Activated CD4-positive, alpha-beta memory T cell treated with anti-CD3 and anti-CD28 coated beads, Interleukin-2, amount 10 ng/mL, durations not matched to agents 7 days and 5 days (primary cell): ENCODE measurements at places on chromosomes 16 and 17.

GRCh38 chr16:84240455-84240854 is 643 bp upstream of the KCNG4 start:
- DNase-seq = no peak

DNA sequence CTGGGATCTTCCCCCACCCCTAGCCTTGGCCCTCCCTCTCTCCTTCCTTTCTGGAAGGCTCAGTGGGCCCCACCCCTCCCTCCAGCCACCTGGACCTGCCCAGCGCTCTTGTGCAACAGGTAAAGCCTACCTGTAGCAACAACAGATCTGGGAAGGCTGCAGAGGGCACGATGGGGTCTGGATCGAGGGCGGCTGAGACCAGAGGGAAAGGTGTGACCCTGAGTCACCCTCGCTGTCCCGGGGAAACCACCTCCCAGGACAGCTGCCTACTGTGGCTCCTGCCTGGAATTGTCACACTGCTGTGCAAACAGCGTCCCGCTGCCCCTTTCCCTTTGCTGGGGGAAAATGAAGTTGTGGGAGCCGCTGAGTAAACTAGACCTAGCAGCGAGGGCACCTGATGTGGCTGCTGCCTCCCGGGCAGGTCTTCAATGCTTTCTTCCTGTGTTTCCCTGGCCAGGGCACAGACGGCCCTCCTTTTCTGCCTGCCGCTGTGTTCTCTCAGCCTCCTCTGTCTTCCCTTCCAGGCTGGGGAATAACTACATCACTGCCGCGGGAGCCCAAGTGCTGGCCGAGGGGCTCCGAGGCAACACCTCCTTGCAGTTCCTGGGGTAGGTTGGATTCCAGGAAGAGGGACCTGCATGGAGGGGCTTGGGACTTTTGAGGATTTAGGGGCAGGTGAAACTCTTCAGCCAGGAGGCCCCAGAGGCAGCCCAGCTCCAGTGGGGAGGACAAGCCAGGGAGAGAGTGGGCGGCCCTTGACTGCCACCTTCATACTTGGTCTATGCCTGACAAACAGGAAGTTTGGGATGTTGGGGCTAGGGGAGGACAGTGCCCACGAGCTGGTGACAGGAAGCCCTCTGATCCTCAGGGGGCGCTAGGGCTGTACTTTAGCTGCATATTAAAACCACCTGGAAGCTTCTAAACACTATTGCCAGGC is 22.2 kb upstream of the CYLD start:
- DNase-seq = no peak

GRCh38 chr16:8107296-8107695 is 483.0 kb downstream of the TMEM114 start:
- no peak for DNase-seq

- no peak for DNase-seq
Measured at GRCh38 chr16:3282103-3282729, 1.1 kb upstream of the ZNF263 start.

- no peak for DNase-seq
Measured at GRCh38 chr16:8108991-8109509, 481.3 kb downstream of the TMEM114 start.

- peak; percentile 69 for DNase-seq
Measured at GRCh38 chr17:76716146-76716838, 5.5 kb upstream of the MXRA7 start.

- peak; percentile 58 for DNase-seq
Measured at GRCh38 chr17:3845291-3845620, 790 bp downstream of the NCBP3 start.

GRCh38 chr17:55693254-55694216 is 29.1 kb downstream of the TMEM100 start:
- no peak for DNase-seq

DNA sequence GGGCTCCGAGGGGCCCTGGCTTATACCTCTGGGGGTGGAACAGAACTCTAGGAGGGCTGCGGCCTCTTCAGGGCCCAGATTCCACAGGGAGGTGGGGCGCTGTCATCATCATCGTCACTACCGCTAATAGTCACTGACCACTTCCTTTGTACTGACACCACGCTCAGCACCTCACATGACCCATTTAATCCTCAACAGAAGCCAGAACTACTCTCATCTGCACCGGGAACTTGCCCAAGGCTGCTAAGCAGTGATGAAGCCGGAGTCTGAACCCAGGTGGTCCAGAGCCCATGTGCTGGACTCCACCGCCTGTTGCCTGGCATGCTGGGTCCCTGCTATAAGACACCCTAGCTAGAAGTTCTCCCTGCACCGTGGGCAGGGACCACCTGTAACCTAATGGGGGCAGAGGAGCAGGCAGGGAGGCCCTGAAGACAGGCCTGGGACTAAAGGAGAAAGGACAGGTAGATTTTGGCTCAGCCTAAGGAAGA is 12.0 kb downstream of the UNC13D start:
- DNase-seq = peak; percentile 78

DNA sequence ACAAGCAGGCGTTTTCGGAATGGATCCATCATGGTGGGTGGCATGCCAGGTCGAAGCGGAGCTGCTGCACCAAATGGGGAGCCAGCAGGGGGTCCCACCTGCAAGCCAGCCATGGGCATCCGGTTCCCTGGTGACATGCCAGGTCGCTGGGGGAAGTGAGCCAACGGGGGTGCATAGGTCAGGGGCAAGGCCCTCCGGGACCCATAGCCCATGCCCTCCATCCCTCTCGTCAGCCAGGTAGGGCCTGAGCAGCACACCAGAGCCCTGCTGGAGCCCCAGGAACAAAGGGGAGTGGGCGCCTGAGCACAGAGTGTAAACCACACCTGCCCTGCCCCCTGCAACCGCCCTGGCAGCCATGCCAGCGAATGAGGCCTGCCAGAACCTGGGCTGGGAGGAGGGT is 5.0 kb downstream of the SMARCD2 start:
- DNase-seq = no peak

DNA sequence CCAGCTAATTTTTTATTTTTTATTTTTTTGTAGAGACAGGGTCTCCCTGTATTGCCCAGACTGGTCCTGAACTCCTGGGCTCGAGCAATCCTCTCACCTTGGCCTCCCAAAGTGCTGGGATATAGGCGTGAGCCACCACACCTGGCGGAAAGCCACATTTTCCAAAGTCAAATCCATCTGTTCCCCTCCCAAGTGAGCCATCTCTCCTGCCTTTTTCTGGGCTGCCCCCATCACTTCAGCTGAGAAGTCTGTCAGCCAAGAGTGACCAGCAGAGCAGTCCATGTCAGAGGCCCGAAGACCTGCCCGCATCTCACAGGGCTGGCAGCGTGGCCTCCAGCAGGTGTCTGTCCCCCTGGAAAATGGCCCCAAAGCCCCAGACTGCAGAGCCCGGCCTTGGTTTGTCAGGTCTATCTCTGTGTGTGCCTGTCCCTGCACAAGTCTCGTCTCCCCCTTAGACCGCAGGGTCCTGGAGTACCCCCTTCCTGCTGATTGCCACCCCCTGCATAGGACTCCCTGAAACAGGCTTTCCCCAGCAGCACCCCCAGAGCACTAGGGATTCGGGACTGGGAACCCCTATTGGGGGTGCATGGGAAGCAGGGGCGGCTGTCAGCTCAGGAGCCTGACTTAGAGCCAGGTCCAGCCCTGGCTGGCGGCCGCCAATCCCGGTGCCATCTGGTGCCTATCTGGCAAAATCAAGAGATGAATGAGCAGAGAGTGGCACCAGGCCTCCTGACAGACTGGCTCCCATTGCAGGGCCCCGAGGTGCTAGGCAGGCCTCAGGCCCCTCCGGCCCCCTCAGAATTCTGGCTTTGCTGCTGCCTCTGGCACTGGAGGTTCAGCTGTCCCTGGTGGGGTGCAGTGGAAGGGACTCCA is 7.8 kb downstream of the TTYH2 start:
- no peak for DNase-seq

DNA sequence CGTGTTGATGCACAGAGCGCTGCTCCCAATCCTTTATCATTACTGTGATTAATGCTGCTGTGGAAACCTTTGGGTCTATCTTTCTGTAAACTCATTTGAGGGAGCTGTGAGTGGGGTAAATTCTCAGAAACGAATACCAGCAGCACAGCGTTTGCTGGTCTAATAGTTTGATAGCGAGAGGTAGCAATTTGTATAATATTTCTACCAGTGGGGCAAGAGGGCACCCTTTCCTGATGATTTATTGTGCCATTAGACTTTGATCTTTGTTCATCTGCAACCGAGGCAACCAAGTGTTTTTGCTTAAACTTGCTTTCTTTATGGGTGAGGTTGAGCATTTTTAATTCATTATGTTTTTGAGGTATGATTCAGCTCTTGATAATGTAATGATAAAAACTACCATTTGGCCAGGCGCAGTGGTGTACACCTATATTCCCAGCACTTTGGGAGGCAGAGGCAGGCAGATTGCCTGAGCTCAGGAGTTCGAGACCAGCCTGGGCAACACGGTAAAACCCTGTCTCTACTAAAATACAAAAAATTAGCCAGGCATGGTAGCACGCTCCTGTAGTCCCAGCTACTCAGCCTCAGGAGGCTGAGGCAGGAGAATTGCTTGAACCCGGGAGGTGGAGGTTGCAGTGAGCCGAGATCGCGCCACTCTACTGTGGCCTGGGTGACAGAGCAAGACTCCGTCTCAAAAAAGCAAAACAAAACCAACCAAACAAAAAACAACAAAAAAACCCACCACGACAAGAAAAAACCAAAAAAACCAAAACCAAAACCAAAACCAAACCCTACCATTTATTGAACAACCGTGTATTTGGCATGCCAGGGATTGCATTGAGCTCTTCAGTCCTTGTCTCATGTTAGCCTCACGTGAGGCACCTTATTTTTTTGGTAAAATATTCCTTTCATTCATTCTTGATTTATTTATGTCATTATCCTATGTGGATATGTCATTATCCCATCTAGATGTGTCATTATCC is 81.5 kb downstream of the PLCG2 start:
- DNase-seq = no peak

DNA sequence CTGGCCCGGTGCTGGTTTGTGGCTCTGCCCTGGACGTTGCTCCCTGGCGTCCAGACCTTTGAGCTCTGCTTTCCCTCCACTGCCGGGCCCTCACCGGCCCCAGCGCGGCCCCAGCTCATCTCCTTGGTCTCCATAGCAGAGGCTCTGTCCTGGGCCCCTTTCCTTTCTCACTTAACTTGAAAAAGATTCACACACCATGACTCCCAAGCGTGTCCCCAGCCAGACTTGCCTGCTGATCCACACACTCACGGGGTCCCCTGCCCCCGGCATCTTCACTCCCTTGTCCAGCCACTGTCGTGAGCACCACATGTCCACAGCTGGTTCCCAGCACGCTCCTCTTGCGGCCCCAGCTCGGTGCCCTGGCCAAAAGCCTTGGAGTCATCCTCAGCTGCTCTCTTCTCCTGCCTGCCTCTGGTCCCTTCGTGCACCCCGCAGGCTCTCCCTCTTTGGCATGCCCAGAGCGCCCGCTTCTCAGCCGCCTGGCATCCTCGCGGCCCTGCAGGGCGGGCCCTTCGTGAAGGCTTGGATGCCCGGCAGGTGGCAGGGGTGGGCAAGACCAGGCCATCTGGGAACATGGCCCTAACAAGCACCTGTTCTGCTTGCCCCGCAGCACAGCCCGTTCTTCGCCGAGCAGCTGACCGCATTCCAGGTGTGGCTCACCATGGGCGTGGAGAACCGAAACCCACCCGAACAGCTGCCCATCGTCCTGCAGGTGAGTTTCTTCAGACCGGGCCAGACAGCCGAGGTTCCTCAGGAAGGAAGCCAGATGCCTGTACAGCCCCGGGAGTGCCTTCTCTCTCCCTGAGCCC is 145.6 kb upstream of the CHMP6 start:
- no peak for DNase-seq

- no peak for DNase-seq
Measured at GRCh38 chr16:84712801-84713775, 13.3 kb downstream of the USP10 start.

DNA sequence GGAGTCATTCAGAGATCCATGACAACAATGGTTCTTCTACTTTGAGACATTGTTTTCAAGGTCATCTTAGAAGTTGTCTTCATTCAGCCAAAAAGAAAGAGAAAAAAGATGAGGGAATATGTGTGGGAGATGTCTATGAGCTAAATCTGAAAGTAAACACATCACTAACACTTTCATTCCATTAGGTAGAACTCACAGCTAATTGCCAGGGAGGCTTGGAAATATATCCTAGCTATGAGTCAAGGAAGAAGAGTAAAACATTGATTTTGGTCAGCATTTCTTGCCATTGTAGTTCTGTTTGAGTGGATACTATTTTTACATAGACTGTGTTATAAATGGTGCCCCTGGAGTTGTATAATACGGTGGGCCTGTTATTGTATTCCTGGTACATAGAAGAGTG is 316.4 kb upstream of the MYOCD start:
- DNase-seq = no peak

DNA sequence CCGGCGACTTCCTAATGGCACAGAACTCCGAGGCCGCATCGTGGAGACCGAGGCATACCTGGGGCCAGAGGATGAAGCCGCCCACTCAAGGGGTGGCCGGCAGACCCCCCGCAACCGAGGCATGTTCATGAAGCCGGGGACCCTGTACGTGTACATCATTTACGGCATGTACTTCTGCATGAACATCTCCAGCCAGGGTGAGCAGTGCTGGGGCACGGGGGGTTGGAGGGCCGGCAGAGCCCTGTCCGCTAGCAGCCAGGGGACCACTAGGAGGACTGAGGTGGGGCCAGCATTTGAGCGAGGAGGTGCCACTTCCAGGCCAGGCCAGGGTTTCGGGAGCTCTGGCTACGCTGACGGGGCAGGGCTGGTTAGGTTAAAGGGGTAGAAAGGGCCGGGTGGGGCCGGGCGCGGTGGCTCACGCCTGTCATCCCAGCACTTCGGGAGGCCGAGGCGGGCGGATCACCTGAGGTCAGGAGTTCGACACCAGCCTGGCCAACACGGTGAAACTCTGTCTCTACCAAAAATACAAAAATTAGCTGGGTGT is 5.1 kb downstream of the MPG start:
- DNase-seq = no peak

- DNase-seq = no peak
Measured at GRCh38 chr16:80557037-80557436, 16.2 kb downstream of the DYNLRB2 start.

GRCh38 chr16:68388124-68388523 is 60.2 kb downstream of the SMPD3 start:
- DNase-seq = no peak

- DNase-seq = no peak
Measured at GRCh38 chr16:47567321-47567720, 106.2 kb downstream of the PHKB start.

GRCh38 chr17:8991514-8992285 is 26.2 kb upstream of the PIK3R5 start:
- DNase-seq = peak; percentile 67
